ENCODE measurements at places on chromosomes 11 and 22.

DNA sequence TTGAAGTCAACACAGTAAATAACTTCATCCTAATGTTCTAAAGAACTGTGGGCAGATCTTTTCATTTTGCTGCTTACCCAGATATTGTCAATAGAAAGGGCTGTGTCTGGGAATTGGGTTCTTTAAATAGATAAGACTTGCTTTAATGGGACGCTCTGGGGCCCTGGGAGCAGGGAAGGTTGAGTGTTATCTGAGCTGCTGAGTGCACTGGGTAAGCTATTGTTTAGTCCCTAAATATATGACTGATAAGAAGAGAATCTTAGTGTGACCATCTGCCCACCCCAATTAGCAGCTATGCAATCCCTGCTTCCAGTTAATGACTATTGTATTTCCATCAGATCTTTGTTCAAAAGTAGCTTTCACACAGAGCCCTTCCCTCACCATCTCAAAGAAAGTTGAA lies 44.4 kb downstream of the ARHGAP42 start:
- DNase-seq: no peak

DNA sequence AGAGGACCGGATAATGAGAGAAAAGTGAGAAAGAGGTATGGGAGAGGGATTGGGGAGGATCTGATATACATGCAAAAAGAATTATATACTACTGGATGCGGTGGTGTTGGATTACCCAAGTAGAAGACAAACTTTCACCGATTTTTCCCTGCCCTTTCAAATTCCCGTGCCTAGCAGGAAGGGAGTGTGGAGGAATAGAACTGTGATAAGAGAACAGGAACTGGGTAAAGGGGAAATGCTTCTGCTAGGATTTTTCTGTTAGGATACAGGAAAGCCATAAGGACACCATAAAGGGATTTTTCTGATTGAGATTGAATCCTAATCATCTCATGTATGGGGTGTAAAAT lies 480 bp upstream of the MTMR2 start:
- DNase-seq: no peak

- DNase-seq: no peak
These were observed 1.8 kb upstream of the AIFM3 start for GRCh38 chr22:20965104-20965887.

- DNase-seq: no peak
These were observed 477.9 kb downstream of the MN1 start for GRCh38 chr22:27323661-27324060.

DNA sequence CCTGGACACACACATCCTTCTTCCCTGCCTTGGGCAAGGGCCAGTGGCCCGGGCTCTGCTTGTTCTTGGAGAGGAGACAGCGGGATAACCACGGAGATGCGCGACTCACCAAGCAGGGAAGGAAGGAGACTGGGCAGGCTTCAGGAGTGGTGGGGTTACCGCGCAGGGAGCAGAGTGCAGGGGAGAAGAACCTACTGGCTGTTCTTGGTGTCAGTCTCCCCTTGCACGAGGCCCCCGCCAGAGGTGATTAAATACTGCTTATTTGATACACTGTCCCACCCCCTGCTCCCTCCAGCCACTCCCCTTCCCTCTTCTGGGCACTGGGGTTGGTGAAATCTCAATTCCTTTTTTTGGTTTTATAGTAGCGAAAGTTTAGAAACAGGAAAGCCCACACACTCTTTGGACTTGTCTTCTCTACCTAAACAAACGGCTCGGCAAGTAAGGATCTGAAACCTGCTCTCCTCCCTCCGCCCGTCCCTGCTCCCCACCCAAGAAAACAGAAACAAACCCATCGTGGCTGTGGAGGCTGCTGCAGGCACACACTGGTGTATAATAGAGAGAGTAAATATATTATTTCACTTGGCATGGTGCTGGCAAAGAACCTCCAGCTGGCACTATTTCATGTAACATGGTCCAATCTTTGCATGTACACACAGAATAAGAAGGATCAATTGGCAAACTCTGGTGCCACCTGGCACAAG lies 10.8 kb downstream of the LARGE2 start:
- DNase-seq: no peak

DNA sequence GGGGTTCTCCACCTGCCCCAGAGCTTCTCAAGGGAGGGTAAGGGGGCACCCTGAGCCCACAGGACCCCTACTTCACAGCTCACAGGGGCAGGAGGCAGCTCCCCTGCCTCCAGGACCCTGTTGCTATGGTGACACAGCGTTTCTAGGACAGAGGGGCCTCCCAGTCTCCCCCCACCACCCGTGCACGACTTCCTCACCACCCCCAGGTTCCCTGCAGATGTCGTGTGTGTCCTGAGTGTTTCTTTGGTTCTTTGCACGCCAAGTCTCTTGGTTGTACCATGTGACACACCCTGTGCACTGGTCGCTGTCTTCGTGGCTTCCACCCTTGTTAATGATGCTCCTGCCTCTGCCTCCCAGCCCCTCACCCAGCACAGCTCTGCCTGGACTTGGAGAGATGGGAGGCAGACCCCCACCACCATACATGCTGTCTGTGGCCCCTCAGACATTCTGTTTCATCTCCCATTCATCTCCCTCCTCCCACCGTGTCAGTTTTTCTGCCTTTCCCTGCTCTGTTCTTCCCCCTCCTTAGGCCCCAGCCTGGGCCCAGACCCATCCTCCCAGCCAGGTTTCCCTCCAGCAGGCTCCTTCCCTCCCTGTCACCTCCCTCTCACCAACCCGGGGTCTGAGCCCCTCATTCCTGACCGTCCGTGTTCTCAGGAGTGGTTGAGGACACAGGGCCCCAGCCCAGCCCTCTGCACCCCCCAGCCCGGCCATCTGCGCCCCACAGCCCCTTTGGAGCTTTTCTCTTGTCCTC lies 24.5 kb upstream of the RAB1B start:
- DNase-seq: no peak

GRCh38 chr11:95585069-95585751 lies 204.4 kb downstream of the FAM76B start:
- no peak for DNase-seq

GRCh38 chr11:12567746-12568460 lies 106.3 kb upstream of the TEAD1 start:
- no peak for DNase-seq

GRCh38 chr11:82980292-82980691 lies 78.8 kb downstream of the DDIAS start:
- no peak for DNase-seq

- no peak for DNase-seq
These were observed 92.6 kb upstream of the ALX4 start for GRCh38 chr11:44402466-44403075.

DNA sequence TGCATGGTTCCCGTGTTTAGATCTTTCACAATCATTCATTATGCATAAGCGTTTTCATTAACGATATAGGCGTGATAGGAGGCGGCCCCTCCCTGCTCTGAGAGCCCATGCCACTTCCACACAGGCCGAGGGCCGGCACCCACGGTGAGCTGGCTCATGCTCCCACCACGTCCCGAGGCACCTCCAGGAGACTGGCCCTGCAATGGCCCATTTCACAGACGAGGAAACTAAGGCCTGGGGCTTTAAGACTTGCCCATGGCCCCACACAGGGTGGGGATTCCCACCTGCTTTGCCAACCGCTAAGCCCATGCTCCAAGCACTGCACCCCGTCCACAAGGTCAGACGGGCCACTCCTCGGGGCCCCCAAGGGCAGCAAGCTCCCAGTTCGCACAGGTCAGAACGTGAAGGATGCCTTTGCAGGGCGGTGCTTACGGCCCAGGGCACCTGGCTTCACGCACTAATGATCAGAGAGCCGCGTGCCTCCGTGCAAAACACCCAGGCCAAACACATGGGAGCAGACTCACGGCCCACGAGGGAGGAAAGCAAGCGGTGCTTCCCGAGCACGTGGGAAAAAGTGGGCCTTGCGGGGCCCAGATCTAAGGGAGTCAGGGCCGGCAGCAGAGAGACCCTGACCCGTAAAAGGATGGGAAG lies 8.3 kb downstream of the OSBPL5 start:
- no peak for DNase-seq

DNA sequence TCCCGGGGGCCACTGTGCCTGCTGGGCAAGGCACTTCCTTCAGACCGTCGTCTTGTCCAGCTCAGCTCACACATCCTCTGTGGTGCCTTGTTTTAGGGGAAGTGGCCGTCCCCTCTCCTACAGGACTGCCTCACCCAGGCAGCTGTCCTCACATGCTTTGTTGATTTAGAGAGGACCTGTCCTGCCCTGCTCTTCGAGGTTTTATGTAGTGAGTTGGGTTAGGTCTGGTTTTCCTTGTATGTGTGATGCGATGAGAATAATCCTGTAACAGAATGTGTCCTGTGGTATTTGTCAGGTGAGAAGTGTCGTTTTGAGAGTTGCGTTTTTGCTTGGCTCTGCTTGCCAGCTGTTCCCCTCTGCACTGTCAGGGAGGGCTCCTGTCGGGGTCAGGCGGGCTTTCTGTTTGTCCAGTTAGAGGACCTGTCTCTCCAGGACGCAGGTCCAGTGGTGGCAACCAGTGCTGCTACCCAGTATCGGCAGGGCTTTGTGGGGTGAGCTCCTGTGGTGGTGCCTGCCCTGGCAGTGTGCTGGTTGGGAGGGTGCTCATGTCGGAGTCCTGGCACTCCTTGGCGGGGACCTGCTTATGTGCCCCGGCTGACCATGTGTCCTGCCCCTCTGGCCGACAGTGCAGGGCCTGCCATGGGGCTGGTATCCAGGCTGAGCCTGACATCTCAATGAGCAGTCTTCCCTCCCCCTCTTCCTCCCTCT lies 41.3 kb downstream of the MUC6 start:
- DNase-seq: no peak
